Midbrain (tissue), 1 donor: ENCODE measurements at places on chromosomes 13 and 19.

GRCh38 chr19:6087074-6087571 is 23.2 kb downstream of the RFX2 start:
- DNase-seq, result no peak

- no peak for DNase-seq
Observed at GRCh38 chr19:30920222-30920621, 429.0 kb downstream of the TSHZ3 start.

DNA sequence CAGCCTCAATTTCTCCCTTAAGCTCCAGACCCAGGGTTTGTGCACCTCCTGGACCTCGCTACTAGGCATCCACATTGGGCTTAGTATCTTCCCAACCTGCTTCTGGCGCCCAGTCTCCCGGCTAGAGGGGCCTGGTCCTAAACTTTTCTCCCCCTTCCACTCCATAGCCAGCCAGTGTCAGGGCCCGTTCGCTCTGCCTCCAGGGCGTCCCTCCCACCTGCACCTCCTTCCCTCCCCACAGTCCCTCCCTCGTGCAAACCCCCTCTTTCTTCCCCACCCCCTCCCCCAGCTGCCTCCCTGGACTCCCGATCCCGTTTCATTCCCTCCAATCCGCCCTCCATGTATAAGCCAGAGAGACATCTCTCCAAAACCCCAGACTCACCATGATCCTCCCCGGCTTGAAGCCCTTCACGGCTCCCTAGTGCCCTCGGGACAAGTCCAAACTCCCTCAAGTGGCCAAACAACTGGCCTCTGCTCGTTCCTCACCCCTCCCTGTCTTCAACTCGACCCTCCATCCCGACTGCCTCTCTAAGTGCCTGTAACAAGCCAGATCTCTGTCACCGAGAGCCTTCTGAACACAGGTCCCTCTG is 997 bp upstream of the SAMD4B start:
- DNase-seq, result no peak

DNA sequence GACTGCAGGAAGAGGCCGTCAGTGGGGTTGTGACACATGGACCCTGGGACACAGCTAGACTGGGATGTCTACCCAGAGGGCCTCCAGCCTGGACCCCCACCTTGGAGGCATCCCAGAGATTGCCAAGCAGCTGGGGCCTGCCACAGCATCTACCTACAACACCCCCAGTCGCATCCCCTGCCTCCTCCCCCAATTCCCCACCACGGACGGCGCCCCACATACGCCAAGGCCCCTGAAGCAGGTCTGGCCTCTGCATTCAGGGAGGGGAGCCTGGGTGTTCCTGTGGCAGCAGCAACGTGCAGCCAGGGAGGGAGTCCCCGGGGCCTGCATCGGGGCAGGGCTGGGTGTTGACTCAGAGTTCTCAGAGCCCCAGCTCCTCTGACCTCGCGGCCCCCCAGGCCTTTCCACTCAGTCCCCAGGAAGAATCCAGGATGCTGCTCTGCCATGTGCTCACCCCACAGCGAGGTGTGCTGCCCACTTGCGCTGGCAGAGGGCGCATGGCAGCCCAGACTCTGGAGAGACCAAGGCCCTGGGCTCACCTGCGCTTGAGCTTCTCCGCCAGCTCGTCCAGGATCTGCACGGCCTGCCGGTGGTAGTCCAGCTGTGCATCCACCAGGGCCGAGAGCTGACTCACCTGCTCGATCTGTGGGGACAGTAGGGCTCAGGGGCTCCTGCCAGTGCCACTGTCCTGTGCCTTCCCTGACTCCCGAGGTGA is 19.6 kb downstream of the MPND start:
- no peak for DNase-seq

DNA sequence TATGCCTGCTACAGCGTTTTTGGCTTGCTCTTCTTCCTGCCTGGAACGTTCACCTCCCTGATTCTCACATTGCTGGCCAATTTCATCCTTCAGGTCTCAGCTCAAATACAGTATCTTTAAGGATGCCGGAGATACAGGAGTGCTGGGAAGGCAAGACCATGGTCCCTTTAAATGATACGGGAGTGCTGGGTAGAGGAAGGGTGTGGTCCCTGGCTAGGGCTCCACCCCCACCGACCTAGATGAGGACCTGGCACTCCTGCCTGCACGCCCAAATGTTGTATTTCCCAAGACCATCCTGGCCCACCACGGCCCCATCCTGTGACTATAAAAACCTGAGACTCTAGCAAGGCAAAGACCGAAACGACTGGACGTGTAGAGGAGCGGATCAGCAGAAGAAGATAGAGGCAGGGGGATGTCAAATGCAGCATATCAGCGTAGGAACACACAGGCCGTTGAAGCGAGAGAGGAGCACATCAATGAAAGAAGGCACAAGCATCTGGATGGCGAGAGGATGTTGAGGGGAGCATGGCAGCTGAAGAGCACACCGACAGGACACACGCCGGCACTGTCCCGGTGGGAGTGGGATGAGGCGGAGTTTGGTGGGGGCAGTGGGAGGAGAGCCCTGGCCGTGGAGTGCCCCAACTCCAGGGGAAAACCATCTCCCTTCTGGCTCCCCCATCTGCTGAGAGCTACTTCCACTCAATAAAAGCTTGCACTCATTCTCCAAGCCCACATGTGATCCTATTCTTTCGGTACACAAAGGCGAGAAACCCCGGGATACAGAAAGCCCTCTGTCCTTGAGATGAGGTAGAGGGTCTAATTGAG is 74.0 kb downstream of the PCDH9 start:
- no peak for DNase-seq

GRCh38 chr13:58202099-58202498 is 570.6 kb downstream of the PCDH17 start:
- DNase-seq, result no peak

- DNase-seq, result no peak
Observed at GRCh38 chr19:17455308-17456123, 5.2 kb downstream of the NXNL1 start.

DNA sequence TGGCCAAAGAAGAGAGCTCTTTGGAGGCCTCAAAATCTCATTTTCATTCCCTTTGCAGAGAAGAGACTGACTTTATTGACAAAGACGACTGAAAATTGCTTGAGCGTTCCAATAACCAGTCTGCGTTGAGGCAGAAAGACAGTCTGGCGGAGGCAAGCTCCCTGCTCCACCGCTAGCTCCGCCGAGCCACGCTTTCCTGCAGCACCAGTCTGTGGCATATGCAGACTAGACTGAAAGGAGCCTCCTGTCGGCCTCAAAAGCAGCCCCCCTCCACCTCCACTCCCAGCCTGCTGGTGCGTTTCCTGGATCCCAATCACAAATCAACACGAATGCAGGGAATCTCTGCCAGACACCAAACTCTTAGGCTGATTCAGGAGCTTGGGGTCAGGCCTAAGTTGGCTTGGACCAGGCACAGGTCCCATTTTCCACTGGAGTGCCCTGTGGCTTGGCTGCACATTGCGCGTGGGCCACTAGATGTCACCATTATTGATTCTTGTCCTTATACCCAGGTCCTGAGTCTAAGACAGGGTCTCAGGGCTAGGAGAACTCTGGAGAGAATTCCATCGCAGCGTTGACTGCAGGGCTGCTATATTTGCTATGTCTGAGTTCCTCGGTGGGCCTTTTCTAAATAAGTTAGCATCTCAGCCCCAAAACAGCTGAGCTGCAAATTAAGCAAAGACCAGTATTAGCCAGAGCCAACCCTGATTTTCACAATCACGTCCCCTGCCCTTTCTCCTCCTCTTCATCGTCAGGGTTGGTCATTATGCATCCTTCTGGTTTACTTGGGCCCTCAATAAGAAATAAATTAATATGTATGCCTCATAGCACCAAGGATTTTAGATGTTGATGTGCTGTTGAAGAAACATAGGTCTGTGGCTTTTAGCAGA is 5.2 kb upstream of the ZNF507 start:
- DNase-seq, result peak; percentile 67

GRCh38 chr19:38736036-38736412 is 8.2 kb downstream of the CAPN12 start:
- DNase-seq, result no peak

GRCh38 chr13:75920536-75920935 is 284.4 kb downstream of the LMO7 start:
- DNase-seq, result no peak

DNA sequence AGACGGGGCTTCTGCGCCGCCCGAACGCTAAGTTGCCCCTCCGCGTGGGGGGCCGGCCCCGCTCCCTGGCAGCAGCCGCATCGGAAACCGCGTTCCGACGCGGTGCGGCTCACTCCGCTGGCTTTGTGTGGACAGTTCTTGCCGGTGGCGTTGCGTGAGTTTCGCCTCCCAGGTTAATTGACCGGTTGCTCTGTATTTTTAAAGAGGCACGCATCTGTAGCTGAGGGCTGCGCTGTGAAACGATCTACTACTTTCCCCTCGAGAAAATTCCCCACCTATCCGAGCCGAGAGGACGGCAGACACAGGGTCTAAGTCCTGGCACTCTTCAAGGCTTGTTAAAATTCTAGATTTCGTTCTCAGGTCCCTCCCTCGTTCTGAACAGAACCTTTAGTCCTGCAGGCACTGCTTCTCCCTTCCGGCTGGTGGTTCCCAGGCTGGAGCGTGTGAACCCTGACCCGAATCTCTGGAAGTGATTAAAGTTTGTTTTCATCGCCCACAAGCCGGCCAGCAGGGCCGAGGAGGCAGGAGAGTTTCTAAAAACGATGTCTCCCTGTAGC is 933 bp downstream of the ARHGEF7 start:
- DNase-seq, result no peak

- DNase-seq, result no peak
Observed at GRCh38 chr13:45816427-45816826, 35.1 kb downstream of the SIAH3 start.

- no peak for DNase-seq
Observed at GRCh38 chr19:18170714-18171255, 2.8 kb upstream of the IFI30 start.

GRCh38 chr19:13959141-13959961 is 7.0 kb downstream of the DCAF15 start:
- no peak for DNase-seq

DNA sequence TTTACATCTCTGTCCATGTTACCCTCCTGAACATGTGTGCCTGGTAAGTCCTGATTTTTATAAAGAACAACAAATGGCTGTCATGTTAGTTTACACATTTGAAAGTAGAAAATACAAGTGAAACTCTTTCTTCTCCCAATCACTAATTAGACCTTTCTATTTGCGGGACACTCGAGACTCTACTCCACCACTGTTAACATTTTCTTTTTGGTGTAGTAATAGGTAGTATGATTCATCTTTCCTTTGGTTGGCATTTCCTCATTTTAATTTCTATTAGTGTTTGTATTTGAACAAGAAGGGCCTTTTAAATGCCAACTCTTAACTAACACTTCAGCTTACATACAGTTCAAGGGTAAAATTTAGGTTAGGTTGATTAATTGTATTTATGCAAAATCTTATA is 371.1 kb downstream of the PCDH9 start:
- no peak for DNase-seq

- DNase-seq, result no peak
Observed at GRCh38 chr13:80475718-80476117, 134.8 kb upstream of the SPRY2 start.

DNA sequence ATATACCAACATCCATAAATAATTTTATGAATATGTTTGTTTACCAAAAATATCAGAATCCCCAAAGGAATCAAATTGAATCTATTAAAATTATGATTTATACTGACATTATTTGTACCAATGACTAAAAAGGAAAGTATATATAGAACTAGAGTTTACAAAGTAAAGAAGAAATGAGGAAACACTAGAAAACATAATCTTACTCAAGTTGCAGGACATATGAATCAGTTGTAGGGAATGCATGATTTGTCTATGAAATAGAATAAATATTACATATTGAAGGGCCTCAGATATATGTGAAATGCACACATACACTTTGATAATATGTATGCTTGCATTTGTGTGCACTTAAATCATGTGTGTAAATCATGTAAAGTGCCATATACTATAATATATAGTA is 1466.4 kb downstream of the EFNB2 start:
- no peak for DNase-seq

GRCh38 chr19:53847555-53847954 is 20.1 kb upstream of the MYADM start:
- no peak for DNase-seq

DNA sequence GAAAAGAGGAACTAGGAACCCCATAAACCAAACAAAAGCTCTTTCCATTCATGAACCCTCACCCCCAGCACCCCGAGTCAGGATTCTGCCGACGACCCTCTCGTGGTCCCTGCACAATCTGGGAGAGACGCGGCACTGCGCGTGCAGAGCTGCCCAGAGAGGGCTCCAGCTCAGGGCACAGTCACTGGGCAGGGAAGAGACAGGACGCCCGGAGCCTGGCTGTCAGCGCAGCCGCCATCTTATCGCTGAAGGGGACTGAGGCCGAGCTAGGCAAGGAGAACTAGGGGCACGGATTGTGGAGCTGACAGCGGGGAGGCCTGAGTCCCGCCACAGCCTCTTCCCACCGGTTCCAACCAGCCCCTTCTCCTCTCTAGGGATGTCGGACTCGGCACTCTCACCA is 349 bp downstream of the ZNF98 start:
- DNase-seq, result no peak

DNA sequence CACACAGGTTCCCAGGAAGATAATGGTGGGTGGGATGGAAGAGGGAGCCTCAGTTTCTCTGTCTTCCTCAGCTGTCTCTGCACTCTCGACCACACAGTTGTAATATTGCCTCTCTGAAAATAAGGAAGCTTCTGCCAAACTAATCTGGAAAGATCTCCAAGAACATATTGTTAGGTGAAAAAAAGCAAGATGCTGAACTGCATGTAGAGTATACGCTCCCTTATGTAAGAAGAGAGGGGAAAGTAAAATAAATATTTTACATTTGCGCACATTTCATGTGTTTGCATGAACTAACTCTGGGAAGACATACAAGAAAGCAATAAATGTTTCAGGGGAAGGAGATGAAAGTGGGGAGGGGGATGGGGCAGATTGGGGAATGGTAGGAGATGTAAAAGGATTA is 41.9 kb upstream of the CACNA1A start:
- no peak for DNase-seq

DNA sequence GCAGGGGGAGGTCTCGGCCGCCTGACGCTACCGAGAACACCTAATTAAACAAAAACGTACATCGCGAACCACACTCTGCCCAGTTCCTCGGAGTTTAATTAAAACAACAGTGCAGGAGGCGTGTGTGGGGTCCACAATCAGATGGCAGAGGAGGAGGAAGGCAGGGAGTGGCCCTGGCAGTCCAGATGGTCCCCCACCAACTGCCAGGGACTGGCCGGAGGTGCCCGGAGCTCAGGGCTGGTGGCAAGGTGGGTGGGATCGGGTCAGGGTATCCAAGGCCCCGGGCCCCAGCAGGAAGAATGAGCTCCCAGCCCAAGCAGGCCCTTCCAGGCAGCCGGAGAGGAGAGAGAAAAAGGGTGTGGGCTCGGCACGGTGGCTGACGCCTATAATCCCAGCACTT is 71.3 kb downstream of the PTPRS start:
- no peak for DNase-seq

GRCh38 chr13:24450530-24450929 is 62.0 kb downstream of the PARP4 start:
- no peak for DNase-seq

- no peak for DNase-seq
Observed at GRCh38 chr19:41548954-41549688, 26.8 kb upstream of the CEACAM21 start.

- DNase-seq, result no peak
Observed at GRCh38 chr13:94765814-94766213, 53.5 kb upstream of the SOX21 start.

GRCh38 chr19:28521614-28522544 is 691.1 kb downstream of the UQCRFS1 start:
- no peak for DNase-seq

GRCh38 chr19:35433448-35433847 is 14.6 kb upstream of the FFAR2 start:
- DNase-seq, result no peak
